ENCODE measurements at places on chromosomes 2 and 18.
A peak's percentile ranks its signal among the peaks of the same experiment; 100 is the strongest.

DNA sequence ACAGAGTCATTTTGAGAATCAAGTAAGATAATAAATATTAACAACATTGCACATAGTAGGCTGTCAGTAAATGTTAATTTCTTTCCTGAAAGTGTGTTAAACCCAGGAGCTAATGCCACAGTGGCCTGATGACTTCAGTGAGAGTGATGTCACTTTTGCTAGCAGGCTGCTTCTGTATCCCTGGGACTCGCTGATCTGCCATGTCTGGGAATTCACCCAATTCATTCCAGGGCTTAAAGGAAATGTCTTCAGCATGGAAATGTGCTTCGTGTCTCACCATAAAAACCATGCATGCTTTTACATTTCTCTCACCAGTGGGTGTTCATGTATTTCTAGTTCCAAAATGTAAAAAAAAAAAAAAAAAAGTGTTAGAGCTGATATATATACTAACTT is 56.8 kb upstream of the MAPRE3 start:
- no peak for DNase-seq

DNA sequence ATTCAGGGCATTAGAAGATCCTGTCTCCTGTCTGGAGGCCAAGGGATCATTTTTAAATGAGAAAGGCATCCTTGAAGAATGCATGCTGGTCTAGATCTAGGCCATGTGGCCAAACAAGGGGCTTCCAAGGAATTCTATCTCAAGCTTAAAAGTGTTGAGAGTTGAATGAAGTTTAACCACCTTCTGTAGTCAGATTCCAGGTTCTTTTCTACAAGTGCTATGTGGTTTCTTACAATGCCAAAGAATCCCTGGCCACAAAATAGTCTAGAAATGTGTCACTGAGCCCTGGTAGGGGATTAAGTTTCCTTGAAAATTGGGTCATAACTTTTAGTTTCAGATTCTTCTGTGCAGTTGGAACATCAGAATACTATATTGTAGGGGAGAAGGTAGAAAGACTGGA is 640.7 kb upstream of the ACVR2A start:
- no peak for DNase-seq

DNA sequence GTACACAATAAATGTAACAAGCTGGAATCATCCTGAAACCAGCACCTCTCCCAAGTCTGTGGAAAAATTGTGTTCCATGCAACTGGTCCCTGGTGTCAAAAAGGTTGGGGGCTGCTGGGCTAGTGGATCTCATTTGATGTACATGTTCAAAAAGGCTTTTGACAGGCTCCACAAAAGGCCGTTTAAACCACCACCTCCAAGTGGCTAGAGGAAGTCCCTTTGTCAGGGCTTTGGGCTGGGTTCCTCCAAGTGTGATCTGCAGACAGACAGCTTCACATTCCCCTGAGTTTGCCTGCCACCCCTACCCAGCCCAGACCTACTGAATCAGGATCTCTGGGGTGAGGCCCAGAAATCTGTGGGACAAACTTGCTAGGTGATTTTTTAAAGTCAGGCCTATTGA is 84.7 kb downstream of the TGFA start:
- DNase-seq: no peak

GRCh38 chr2:64860276-64860885 is 128.8 kb upstream of the SLC1A4 start:
- DNase-seq: no peak

DNA sequence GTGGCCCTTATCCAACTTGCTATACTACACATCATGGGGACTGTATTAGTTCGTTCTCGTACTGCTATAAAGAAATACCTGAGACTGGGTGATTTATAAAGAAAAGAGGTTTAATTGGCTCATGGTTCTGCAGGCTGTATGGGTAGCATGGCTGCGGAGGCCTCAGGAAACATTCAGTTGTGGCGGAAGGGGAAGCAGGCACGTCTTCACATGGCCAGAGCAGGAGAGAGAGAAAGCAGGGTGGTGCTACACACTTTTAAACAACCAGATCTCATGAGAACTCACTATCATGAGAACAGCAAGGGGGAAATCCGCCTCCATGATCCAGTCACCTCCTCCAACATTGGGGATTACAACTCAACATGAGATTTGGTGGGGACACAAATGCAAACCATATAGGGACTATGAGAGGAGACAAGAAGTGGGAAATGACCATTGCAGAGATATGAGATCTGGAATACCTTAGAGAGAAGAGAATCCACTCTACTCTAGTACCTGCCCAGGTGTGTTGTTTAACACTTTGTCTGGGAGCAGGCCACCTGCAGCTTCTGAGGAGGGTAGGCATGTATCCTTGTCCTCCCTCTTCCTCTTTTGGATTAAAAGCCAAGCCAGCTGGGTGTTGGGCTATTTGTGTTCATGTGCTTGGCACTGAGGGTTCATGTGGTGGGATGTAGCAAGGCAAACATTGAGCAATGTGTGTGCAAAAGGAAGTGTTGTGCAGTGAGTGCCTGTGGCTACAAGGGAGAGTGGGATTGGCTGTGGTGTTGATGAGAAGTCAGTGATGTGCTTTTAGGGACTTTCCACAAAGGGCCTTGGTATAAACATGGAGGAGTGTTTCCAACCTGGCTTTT is 22.8 kb downstream of the TTLL4 start:
- peak; percentile 34 for DNase-seq

- no peak for DNase-seq
Measured at GRCh38 chr2:69260666-69261065, 126.4 kb downstream of the GFPT1 start.

DNA sequence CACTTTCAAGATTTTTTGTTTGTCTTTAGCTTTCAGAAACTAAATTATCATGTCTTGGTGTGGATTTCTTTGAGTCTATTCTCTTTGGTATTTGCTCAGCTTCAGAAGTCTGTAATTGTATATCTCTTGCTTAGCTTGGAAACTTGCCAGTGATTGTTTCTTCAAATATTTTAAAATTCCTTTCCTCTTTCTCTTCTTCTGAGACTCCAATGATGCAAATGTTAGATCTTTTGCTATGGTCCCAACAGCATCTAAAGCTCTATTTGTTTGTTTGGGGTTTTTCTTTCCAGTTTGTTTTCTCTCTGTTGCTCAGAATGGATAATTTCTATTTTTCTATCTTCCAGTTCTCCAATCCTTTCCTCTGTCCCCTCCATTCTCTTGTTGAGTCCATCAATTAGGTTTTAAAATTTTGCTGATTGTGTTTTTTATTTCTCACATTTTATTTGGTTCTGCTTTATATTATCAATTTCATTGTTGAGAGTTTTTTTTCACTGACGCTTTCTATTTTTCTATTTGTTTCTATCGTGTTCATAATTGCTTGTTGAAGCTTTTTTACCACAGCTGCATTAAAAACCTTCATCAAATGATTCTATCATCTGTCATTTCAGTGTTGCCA is 81.5 kb upstream of the DAPL1 start:
- no peak for DNase-seq

GRCh38 chr18:48767090-48767690 is 183.6 kb downstream of the SMAD7 start:
- no peak for DNase-seq

GRCh38 chr2:199509403-199509802 is 51.7 kb upstream of the SATB2 start:
- no peak for DNase-seq

- no peak for DNase-seq
Measured at GRCh38 chr2:108073415-108074072, 87.2 kb downstream of the SLC5A7 start.

GRCh38 chr2:54834721-54835120 is 111.3 kb downstream of the EML6 start:
- DNase-seq: no peak

- DNase-seq: no peak
Measured at GRCh38 chr18:56267334-56267733, 371.1 kb downstream of the TXNL1 start.

GRCh38 chr18:36592282-36592681 is 236.5 kb downstream of the TPGS2 start:
- DNase-seq: no peak

GRCh38 chr2:225164401-225165050 is 122.3 kb upstream of the DOCK10 start:
- no peak for DNase-seq

DNA sequence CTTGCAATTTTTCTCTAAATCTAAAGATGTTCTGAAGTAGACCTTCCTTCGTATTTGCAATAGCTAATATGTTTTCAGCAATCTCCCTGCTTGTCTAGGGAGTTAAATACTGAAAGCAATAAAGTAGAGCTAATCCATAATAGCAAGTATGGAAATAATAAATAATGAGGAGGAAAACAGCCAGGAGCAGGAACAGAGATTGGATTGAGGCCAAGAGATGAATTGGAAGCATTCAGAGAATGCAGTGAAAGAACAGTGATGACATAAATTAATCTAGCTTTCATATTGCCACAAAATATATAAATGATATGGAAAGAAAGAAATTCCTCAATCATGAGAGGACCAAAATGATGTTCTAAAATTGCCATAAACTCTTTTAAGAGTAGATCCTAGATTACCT is 679.7 kb downstream of the METTL4 start:
- DNase-seq: no peak

DNA sequence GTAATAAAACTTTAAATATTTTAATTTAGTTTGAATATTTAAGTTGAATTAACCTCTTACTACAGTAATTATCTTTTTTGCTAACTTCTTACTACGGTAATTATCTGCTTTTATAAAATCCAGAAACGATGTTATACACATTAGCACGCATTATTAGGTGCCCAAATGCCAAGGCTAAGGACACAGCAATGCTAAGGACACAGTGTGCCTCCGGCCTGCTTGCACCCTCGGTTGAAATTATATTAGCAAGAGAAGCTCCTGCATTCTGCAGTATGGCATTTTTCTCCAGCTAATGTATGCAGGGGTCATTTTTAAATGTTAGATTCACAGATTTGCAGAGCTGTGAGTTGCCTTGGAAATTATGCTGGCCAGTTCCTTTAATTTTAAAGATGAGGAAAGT is 220.0 kb downstream of the NEDD4L start:
- DNase-seq: no peak

DNA sequence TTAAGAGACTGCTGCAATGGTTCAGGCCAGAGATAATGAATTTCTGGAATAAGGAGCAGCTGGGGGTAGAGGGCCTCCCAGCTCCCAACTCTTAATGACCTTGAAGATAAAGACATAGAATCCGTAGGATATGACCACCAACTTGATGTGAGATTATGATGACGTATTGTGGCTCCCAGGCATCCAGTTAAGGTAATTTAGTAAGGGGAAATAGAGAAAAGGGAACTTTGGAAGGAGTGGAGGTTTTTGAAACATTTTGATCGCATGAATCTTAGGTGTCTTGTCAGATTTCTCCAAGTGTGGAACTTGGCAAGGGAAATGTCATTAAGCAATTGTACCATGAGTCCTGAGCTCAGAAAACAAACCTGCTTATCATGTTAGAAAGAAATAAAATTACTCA is 277.3 kb upstream of the TANK start:
- DNase-seq: no peak

DNA sequence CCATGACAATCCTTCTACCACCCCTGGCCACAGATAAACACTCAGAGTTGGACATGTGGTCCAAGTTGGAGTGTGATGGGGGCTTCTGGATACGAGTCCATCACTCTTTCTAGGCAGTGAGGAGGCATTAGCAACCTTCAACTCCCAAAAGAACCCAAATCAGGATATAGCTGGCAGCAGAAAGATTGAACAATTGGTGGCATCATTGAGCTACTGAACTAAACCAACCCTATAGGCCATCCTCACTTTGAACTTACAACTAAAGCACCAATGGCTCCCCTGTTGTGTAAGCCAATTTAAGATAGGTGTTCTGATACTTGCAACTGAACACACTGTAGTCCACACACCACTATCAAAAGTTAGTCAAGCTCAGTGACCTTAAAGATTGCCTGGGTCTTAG is 24.0 kb upstream of the MARCO start:
- no peak for DNase-seq

- DNase-seq: no peak
Measured at GRCh38 chr2:236055471-236055870, 112.7 kb downstream of the GBX2 start.

DNA sequence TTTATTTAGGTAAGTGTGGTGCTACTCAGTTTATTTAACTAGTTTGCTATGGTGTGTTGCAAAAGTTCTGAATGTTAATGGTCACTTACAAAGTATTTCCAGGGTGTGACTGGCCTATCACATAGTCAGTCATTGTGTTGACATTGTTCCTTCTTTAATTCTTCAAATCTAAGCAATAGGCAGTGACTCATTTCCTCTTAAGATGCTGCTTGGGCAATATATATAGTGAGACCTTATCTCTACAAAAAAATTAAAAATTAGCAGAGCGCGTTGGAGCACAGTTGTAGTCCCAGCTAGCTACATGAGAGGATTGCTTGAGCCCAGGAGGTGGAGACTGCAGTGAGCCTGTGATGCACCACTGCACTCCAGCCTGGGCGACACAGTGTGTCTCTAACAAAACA is 5.8 kb upstream of the CCDC88A start:
- DNase-seq: no peak

GRCh38 chr18:46480226-46480625 is 176.8 kb downstream of the LOXHD1 start:
- DNase-seq: no peak

GRCh38 chr18:78242806-78243205 is 736.8 kb upstream of the SALL3 start:
- no peak for DNase-seq

DNA sequence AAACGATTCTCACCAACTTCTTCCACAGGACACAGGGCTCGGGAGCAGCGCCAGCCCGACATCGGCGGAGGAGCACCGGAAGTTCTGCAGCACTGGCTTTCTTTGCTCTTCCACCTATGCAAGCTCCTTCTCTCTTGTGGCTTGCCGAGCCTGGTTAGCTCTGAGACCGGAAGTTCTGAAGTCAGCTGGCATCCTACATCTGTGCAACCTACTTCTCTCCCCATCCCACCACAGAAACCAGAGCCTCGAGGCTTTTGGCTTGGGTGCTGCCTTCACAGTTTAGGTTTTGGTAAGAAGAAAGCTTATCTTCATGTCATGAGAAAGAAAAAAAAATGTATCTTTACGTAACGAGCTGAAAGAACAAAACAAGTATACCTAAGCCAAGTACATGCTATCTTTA is 111.7 kb downstream of the ANKRD44 start:
- DNase-seq: peak; percentile 88

DNA sequence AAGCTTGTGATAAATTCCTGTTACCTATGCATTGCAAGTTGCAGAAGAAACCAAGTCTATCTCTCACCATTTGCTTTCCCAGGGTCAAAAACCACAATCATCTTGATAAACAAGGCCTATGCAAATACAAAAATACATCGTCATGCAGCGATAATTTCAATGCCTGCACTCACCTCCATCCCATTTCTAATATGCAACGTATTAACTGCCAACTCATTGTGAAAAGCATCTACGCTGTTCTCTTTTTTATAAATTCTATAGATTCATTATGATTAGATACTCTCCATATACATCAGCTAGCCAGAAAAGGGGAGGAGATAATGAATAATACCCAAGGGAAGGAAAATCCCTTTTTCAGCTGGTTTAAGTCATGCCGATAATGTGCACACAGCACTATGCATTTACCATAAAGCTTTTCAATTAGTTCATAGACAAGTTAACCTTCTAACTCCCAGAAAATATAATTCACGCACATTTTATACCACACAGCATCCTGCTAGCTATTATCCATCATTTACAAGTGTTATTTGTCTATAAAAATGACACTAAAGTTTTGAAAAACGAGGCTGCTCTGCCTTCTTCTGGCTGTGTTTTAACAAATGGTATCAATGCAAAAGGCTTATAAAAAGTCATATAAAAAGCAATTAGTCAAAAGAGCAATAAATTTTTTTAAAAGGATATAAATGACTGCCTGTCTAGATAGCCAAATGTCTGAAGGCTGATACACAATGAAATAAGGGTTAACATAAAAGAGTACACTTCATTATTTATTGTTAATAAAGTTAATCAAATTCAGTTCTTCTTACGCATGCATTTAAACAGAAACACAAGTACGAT is 77.6 kb downstream of the AFF3 start:
- DNase-seq: no peak

Measured in stimulated activated CD4-positive, alpha-beta T cell treated with anti-CD3 and anti-CD28 coated beads, Interleukin-15, amount 100 ng/mL, for 24 hours (primary cell).